Activated CD8-positive, alpha-beta memory T cell treated with anti-CD3 and anti-CD28 coated beads for 48 hours (primary cell): ENCODE measurements at places on chromosomes 5 and 9.

- DNase-seq, result no peak
Measured at GRCh38 chr5:132687995-132688394, 14.2 kb downstream of the IL4 start.

- no peak for DNase-seq
Measured at GRCh38 chr5:43997647-43998272, 391.5 kb downstream of the FGF10 start.

DNA sequence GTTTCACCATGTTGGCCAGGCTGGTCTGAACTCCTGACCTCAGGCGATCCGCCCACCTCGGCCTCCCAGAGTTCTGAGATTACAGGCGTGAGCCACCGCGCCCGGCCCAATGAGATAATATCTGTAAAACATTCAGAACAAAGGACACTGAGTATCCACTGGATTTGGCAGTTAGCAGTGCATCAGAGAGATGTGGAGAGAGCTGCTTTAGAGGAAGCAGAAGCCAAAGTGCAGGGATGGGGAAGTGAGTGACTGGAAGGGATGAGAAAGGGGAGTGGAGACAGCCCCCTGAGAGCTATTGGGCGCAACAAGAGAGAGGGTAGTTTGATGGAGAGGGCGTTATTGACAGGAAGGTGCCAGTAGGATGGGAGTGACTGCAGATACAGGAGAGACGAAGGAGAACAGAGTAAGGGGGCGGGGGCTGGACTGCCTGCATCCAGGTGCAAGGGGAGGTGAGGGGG is 157.5 kb upstream of the SHB start:
- no peak for DNase-seq

DNA sequence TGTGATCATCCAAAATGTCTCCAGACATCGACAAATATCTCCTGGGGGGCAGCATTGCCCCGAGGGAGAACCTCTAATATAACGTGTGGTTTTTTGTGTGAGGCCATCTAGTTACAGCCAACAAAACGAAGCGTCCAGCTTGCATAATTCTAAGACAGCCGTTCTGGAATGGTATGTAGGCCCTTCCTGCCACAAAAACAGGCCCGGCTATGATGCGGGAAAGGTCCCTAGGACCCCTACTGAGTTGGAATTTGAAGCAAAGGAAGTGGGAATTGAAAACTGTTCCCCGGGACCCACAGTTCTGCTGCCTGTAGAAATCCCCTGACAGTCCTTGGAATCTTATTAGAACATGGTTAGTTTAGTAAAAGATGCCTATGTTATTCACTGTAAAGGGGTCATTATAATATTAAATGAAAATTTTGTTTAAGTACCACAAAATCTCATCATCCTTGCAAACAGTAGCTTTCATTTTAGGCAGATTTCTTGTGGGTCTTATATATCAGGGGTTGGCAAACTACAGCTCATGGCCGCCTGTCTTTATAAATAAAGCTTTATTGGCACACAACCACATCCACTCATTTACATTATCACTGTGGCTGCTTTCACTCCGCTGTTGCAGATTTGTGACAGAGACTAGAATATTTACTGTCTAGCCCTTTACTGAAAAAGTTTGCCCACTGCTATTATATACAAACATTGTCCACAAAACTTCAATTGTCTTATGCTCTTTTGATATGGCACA is 70.7 kb downstream of the MSX2 start:
- no peak for DNase-seq

GRCh38 chr5:527646-528628 is 3.7 kb upstream of the SLC9A3 start:
- DNase-seq, result no peak

- no peak for DNase-seq
Measured at GRCh38 chr5:157913575-157913974, 54.6 kb upstream of the CLINT1 start.

DNA sequence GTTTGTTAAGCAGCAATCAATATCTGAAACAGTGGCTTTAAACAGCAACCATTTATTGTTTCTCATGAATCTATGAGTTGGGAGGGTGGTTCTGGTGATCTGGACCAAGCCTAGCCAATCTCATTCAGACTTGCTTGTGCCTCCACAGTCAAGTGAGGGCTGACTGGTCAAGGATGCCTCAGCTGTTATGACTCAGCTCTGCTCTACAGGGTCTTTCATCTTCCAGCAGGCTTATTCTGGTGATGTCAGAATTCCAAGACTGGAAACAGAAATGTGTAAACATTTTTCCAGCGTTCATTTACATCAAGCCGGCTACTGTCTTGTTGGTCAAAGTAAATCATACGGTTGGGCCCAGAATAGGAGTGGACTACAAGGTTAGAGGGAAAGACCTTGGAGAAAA is 2.5 kb upstream of the PIP5K1B start:
- DNase-seq, result no peak
